ENCODE measurements at places on chromosomes 3 and 15. TPM values are rescaled to one million over a fixed set of nuclear protein-coding genes. Genes with fewer than 3 reads are reported as not detected.
A peak's percentile ranks its signal among the peaks of the same experiment; 100 is the strongest.

- H3K4me1 ChIP-seq: peaks cover 10% of the 10 kb centered on the region
- H3K27ac ChIP-seq: no peak overlapping the region
- no peaks in the 10 kb centered on the region for H3K36me3 ChIP-seq
Observed at GRCh38 chr3:36969540-36970432, 23.1 kb downstream of the EPM2AIP1 start.

- peaks cover 76% of the 10 kb centered on the region for H3K27me3 ChIP-seq
- H3K36me3 ChIP-seq: no peaks in the 10 kb centered on the region
- no peak overlapping the region for H3K27ac ChIP-seq
- DNase-seq: no peak
- peaks cover 6% of the 10 kb centered on the region for H3K4me1 ChIP-seq
Observed at GRCh38 chr3:137761099-137761562, 3.0 kb upstream of the SOX14 start.

DNA sequence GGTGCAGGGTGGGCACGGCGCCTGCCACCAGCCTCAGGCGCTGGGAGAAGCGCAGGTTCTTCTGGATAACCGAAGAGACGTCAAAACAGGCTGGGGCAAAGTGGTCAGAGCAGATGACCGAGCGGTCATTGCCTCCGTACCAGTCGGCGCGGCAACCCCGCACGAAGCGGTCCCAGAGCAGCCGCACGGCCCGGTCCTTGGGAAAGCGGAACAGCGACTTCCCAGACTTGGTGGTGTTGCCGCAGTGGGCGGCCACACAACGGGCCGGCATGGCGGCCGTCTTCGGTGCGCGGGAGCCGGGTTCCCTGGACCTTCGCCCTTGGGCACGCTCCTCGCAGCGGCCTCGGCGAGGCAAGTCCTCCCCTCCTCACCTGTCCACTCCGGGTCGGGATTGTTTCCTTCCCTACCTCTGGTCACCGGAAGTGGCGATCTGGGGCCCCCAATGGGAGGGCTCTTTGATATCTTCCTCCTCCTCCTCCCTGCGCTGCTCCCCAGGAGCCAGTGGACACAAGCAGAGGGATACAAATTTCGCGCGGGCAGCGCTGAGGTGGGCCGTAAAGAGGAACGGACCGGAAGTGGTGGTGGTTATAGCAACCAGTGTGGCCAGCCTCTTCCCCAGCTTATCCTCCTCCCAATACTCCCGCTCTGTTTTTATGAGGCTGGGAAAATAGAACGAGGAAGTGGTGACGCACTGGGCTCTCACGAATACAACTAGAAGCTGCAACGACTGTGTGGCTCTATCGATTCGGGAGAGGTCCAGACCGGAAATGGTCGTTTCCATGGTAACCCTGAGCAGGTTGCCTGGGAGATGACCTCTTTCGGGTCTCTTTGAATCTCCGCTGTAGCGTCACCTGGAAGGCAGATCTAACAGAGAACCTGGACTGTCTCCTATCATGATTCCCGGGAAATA is at the start of the genes LRRC49 and THAP10:
Gene LRRC49, plus strand, starts transcription at position 825 of the 910 bp plus-strand sequence. Its CDS starts 69 bp downstream, at position 894.
Gene THAP10, minus strand, starts transcription at position 432 of the 910 bp plus-strand sequence. Its CDS starts 161 bp downstream, at position 271.
- H3K36me3 ChIP-seq: peaks cover 7% of the 10 kb centered on the region
- H3K27me3 ChIP-seq: no peaks in the 10 kb centered on the region
- DNase-seq: peak; percentile 92
- peak within 1 kb of the TSS; percentile 72 for H3K27ac ChIP-seq
- H3K4me1 ChIP-seq: peaks cover 5% of the 10 kb centered on the region

- H3K36me3 ChIP-seq: peaks cover 38% of the 10 kb centered on the region
- H3K4me3 ChIP-seq: peak overlapping the region; percentile 47
- H3K4me1 ChIP-seq: peaks cover 46% of the 10 kb centered on the region
- no peak for DNase-seq
- H3K27me3 ChIP-seq: no peaks in the 10 kb centered on the region
Observed at GRCh38 chr3:45665101-45665572, 24.1 kb upstream of the SACM1L start.

The PSMD6 gene
- total RNA-seq: 52.2 TPM

The EXD1 gene
- total RNA-seq: not detected
